ENCODE measurements at places on chromosomes 6 and 20.

- DNase-seq, result peak; percentile 94
Measured at GRCh38 chr20:325045-325888, at the start of gene SOX12. SOX12 (plus strand) TSS chr20:325552; CDS start chr20:325925, 373 bp downstream.

DNA sequence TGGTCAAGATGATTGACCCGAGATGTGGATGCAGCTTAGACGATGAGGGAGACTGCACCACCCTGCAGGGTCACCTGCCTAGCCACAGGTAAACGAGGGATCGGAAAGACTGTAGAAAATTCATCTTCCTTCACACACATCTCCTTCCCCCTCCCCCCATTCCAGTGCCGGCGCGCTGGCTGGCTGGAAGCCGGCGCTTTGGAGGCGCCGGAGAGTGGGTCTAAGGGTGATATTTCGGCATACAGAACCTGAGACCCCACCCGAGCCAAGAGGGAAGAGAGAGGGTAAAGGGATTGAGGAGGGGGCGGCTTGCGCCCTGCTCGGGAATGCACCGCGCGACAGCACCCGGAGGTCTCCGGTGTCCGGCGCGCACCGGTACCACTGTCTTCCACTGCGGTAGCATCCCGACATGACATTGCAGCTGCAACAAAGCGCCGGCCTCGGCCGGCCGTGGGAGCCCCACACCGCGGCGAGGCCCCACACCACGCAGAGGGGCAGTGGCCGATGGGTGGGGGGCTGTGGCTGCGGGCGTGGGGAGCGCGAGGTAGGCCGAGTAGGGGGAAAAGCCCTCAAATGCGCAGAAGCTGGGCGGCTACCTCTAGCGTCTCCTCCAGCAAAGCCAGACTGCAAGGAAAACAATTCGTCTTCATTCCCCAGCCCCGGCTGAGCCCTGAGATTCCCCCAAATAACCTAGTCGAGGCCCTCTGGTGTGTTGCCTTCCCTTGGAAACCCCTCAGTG, 984 bp downstream of the TNFRSF21 start:
- peak; percentile 58 for DNase-seq

- peak; percentile 65 for DNase-seq
Measured at GRCh38 chr20:45934046-45934585, 367 bp upstream of the PCIF1 start.

DNA sequence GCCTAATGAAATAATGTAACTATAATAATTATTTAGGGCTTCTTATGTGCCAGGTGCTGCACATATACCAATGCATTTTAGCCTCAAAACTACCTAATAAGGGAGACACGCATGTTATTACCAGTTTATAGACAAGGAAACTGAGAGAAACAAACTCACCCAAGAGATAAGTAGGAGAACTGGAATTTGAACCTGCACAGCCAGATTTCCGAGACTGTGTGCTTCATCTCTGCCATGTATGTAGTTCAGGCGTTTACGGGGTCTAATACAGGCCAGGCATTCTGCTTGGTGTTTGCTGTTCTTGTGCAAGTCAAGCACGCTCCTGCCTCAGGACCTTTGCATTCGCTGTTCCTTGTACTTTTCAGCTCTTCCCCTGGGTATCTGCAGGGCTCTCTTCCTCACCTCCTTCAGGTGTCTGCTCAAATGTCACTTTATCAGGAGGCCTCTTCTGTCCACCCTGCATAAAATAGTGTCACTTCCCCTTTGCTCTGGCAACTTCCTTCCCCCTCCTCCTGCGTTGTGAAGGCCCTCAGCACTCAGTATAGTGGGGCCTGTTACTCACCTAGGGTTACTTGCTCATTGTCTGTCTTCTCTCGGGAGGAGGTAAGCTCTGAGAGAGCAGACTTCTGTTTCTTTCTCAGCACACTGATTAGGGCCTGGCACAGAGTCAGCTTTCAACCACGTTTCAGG, 6.1 kb upstream of the NSFL1C start:
- DNase-seq, result no peak

GRCh38 chr6:144675231-144675861, 390.2 kb downstream of the UTRN start:
- peak; percentile 78 for DNase-seq

GRCh38 chr6:35278708-35279107, 18.9 kb upstream of the DEF6 start:
- no peak for DNase-seq

DNA sequence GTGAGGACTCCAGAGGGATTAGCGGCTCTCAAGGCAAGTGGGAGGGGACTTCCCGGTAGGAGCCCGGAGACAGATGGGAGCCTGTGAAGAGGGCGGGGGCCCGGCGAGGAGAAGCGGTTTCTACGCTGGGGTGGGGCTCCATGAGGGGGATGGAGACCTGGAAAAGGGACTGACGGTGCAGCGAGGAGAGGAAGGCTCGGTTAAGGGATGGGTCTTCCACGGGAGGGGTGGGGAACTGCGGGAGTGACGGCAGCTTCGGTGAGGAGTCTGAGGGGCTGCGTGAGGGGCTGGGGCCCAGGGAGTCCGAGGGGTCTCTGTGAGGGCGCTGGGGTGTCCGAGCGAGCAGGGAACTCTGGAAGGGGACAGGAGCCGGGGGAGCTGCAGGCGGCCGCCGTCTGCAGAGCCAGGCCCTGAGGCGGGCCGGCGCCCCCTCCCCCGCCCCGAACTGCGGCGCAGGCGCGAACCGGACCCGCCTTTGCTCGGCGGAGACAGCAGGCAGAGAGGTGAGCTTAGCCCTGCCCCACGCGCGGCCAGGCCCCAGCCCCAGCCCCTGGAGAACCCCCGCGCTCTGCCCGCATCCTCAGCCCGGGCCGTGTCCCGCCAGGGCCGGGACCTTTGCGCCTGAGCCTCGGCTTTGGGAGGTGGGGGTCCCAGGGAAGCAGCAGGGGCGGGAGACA, at the start of gene NRSN2:
NRSN2 (plus strand) TSS at position 472 of the 677 bp plus-strand sequence. CDS start 2,533 bp downstream, outside the sequence.
- peak; percentile 72 for DNase-seq

DNA sequence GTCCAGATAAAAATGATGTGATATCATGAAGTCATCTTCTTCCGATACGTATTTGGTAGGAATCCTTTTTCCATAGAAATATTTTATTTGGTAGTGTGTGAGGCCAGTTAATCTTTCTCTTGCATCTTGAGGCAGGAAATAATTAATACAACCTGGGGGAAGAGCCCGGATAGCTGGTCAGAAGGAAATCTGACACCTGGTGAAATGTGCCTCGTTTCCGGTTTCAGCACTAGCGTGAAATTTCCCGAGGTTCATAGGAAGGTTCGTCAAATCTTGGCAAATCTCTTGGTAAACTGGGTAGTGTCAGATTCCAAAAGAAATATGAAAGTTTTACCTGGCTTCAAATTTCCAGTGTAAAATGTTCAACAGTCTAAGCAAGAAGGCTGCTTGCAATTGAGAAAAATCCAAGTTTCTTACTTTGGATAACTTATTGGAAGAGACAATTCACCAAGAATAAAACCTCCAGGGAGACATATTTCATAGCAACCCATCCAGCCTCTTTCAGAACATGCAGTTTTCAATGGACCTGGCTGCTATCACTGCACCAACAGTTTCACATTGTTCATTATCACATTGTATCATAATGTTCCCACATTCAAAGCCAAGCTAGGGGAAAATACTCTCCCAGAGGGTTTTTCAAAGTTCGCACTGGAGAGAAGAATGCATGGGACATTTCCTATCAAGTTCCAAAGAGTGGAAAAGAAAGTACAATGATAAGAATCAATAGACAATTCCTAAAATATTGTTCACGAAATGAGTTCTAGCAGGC, 454.5 kb upstream of the CITED2 start:
- no peak for DNase-seq

- peak; percentile 91 for DNase-seq
Measured at GRCh38 chr6:161393839-161394364, 120.0 kb upstream of the AGPAT4 start.
